Hematopoietic multipotent progenitor cell (in vitro differentiated cells): ENCODE measurements at places on chromosomes 6 and 20.
A peak's percentile ranks its signal among the peaks of the same experiment; 100 is the strongest.

DNA sequence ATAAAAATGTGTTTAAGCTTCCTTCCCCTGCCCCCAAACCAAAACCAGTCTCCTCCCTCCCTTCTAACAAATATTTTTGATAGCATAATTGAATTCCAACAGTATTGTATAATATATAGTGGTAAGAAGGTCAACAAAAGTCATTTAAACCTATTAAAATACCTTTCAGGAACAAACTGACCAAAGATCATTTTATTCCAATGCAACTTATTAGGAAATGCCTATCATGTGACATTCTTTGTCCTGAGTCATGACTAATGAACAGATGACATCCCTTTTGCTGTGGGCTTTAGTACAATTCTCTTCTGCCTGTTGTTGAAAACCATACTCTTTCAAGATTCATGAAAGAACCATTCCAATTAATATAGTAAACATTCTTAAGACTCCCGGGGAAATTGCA, 51.5 kb upstream of the TRAF3IP2 start:
- DNase-seq = no peak

GRCh38 chr6:151729829-151730495, 77.5 kb upstream of the ESR1 start:
- DNase-seq = no peak

- DNase-seq = no peak
Measured at GRCh38 chr6:36376742-36377141, 10.7 kb downstream of the ETV7 start.

DNA sequence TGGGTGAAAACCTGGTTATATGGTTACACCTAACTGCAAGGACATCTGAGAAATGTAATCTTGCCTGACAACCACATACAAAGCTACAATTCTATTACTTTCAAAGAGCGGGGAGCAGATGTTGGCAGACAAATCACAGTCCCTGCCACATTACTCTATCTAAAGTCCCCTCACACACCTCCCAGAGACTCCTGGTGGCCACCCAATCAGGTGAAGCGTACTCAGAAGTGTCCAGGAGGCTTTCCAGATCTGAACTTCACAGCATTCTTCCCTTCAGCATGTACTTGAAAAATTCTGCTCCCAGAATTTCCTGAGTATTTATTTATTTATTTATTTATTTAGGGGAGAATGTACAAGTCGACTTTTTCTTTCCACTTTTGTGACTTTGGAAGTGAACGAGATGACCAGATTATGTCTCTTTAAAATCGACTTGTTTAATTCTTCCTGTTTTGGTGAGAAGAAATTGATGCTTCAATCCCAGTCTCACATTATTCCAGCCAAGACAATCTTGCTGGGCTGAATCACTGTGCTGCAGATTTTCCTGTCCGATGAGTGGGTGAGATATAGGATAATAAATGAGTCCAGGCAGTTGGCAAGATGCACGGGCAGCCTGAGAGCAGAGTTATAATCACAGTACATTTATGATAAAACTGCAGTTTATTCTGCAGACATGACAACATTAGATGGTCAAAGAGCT, 46.9 kb upstream of the POPDC3 start:
- DNase-seq = no peak

DNA sequence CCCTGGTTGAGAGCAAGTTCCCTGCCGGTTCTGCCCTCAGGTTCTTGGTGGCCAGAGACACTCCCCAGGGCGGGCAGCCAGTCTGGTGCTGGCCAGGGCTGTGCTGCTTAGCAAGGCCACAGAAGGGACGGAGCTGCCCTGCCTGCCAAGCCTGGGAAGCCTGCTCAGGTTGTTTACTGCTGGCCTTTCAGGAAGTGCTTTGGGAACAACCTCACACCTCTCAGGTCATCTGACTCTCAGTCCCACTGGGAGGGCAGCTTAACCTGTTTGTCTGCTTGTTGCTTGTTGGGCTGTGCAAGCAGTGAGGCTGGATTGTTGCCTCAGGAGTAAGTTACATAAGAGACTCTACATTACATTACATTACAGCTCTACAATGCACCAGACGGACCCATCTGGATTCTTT, 75.8 kb upstream of the AFDN start:
- DNase-seq = no peak

DNA sequence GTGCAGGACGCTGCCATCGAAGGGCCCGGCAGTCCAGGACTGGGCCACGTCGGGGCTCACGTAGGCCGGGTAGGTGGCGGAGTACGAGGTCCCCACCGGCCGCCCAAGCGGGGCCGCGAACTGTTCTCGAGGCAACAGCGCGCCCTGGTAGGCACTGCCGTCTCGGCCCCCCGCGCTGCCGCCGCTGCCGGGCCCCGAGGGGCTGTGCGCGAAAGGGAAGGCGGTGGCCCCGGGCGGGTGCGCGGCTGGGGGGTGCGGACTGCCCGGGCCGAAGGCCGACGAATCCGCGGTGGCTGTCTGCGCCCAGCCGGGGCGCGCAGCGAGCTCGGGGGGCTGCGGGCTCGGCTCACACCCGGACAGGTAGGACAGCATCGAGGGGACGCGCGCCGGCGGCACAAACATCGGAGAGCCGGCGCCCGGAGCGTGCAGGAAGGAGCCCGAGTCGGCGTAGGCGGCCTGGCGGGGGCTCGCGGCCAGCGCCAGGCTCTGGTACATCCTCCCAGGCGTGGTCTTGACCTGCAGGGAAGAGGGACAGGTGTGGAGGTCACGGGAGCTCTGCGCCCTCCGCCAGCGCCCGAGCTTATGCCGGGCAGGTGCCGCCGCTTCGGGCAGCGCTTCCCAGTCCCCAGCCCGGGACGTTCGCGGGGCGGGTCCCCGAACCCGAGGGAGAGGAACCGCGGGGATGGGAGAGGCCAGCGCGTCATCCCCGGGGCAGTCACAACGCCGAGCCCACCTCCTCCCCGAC, 596 bp downstream of the GATA5 start:
- DNase-seq = no peak

DNA sequence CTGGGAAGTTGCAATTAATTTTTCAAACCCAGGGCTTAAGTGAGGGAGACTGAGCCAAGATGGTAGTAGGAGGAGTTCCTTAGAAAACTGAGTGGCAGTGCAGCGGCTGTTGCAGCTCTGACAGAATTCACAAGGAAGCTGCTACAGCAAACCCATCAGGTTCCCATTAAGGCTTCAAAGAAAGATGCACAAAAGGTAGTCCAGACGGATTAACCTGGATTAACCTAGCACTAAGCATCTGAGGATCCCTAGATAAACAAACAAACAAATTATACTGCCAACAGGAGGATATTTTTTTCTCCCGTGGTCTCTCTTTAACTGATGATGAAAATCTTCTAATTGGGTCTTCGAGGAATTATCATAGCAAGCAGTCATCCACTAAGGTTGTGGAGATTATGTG, 5.2 kb downstream of the TENT5A start:
- no peak for DNase-seq

GRCh38 chr20:8678098-8678776, 390.6 kb upstream of the PLCB4 start:
- no peak for DNase-seq

DNA sequence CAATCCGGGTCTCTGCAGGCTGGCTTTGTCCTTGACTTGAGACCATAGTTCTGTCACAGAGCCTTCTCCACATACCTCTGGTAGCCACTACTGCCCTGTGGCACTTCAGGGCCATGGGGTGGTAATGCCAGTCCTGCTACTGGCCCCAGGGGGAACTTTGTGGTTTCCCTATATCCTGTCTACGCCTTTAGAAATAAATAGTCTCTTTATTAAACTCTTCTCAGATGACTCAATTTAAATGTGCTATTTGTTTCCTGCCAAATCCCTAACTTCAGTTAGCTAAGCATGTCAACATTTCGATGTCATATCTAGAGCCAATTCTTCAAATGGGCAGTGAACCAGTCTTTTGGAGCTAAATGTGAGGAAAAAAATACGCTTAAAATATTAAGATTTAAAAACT, 60.1 kb downstream of the SEL1L2 start:
- no peak for DNase-seq

DNA sequence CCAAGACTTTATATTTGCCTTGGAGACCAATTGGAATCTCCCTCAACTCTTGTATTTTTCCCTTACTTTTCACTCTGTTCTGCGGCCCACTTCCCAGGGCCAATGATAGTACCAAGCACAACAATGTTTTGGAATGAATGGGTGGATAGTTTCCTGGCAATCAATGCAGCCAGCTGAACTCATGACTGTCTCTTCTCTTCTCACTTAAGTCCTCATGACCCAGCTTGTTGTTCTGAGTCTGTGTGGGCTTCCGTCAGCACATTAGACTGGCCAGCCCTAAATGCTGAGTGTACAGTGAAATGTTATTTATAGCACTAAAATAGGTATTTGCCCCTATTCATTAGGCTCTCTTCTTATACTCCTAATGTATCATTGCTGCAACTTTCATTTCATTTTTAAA, 5.6 kb upstream of the MBOAT1 start:
- no peak for DNase-seq

DNA sequence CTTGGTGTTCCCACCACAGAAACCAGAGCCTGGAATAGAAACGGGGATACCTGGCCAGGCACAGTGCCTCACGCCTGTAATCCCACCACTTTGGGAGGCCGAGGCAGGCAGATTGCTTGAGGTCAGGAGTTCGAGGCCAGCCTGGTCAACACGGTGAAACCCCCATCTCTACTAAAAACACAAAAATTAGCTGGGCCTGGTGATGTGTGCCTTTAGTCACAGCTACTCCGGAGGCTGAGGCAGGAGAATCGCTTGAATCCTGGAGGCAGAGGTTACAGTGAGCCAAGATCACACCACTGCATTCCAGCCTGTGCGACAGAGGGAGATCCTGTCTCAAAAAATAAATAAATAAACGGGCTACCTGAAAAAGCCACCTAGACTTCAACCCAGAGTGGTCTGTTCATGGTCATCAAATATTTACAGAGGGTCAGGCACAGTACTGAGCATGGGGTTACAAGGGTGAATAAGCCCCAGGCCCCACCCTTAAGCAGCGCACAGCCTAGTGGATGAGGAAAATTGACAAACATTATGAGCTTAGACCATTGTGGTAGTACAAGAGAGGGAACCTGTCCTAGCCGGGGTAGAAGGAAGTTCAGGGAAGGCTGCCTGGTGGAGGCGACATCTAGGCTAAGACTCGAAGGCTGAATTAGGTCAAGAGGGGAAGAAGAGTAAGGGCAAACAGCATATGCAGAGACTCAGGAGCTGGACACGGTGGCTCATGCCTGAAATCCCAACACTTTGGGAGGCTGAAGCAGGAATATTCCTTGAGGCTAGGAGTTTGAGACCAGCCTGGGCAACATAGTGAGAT, 7.2 kb upstream of the PCIF1 start:
- DNase-seq = no peak

DNA sequence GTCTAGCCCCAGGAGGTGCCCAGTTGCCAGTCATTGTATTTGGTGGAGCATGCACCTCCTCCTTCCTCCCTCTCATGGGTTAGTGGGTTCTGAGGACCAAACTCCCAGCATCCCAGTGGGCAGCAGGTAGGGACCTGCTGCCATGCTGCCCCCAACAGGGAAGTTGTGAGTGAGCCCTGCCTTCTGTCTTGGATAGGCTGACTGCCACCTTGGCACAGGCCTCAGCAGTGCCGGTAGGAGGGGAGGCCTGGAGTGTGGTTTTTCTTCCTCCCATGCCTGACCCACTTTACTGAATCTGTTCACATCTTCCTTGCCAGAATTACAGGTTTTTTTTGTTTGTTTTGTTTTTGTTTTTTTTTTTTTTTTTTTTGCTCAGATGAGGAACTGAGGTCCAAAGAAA, 24.5 kb downstream of the PLCG1 start:
- no peak for DNase-seq

DNA sequence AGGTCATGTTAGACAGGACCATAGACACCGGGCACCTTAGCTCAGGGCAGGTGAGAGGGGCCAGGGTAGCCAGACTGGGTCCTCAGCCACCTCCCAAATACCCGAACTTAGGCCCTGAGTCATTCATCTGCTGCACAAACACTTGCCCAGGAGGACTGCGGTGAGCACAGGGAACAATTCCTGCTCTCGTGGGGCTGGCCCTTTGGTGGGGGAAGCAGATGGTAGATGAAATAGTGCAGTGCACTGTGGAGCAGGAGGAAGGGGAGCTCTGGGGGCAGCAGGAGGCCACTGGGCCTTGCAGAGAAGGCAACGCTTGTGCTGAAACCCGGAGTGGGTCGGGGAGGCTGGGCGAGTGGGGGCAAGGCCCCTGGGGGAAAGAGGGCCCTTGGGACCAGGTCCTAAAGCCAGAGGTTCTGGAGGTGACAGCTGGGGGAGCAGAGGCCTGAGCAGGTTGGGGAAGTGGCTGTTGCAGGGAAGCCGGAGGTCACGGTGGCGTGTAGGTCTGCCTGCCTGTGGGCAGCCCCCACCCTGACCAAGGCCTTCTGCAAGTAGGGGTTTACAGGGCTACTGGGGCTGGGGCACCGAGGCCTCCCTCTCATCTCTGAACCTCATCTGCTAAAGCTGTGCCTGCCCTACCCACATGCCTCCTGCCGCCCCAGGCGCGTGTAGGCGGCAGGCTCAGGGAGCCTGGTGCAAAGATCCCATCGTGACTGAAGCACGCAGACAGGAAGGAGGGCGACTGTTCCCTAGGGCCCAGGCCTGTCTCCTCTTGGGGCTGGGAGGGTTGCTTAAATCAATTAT, 4.7 kb upstream of the NPBWR2 start:
- no peak for DNase-seq

GRCh38 chr6:158780246-158780884, 38.8 kb downstream of the EZR start:
- DNase-seq = no peak

- DNase-seq = peak; percentile 56
Measured at GRCh38 chr20:45095805-45096238, 5.1 kb downstream of the KCNS1 start.

DNA sequence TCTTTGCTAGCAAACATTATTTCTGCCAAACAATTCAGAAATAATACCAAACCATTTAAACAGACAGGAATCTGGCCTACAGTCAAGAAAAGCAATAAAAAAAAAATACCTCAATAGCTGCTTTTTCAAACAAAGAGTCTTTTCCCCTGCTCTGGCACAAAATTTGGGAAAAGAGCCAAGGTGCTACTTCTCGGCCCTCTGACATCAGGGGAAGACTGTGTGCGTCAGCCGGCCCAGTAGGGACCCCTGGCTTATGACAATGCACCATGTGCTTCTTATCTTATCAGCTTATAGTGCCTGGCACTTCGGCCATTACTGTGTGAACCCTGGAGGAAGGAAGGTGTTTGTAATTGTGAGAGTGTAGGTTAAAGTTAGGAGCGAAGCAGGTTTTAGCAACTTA, 89.4 kb downstream of the PDE10A start:
- DNase-seq = no peak

DNA sequence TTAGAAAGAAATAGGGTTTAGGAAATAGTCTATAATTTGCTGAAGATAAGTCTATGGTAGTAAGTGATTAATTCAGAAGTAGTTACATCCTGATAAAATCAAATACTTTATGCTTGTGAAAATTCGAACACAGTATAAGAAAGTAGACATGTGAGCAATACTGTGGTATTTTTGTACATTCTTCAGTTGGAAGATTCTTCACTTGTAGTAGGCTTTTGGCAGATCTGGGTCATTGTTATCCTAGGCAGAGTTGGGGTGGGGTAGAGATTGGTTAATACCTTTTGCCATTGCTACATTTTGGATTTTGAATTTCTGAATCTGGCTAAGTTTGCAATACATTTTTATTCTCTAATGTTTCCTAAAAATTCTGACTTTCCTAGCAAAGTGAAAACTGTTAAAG, 197.5 kb downstream of the BCKDHB start:
- no peak for DNase-seq
